ENCODE measurements at places on chromosomes 7 and 10.

DNA sequence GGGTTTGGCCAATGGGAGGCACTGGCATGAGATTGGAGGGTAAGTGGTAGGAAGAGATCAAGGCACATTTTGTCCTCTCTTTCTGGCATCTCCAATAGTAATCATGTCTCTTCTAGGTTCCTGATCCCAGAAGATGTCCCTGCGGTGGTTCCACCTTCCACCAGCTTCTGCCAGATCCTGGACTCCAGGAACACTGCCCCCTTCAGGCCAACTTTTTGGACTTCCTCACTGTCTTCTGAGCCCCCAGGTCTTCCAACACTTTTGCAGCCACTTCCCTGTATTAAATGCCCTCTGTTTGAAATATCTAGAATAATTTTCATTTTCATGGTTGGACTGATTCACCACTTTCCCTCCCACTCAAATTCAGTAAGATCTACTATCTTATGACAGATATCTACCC is 60.9 kb downstream of the BAMBI start:
- DNase-seq: no peak

DNA sequence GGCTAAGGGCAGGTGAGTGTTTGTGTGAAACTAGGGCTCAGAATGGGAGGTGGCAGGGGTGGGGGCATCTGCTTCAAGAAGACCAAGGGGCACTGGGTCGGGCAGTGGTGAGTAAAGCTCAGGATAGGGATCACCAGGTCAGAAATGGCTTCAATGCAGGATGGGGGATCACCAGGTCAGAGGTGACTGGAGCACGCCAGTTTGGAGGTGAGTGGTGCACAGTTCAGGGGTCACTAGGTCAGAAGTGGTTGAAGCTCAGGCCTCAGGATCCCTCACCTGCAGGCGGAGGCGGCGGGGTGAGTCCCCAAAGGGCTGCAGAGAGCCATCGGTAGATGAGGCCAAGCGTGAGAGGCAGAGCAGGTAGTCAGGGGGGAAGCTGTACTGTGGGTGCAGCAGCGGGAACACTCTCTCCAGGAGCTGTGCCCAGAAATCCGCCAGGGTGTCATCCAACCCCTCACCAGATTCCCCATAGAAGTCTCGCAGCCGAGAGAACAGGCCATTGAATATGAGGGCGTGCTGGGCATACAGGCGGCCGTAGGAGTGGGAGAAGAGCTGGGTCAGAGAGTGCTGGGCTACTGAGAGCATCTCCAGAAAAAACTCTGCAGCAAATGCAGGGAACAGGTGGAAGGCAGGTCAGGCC is 1.8 kb downstream of the GPC2 start:
- no peak for DNase-seq

- DNase-seq: no peak
These were observed 10.7 kb downstream of the GRK5 start for GRCh38 chr10:119217991-119218490.

DNA sequence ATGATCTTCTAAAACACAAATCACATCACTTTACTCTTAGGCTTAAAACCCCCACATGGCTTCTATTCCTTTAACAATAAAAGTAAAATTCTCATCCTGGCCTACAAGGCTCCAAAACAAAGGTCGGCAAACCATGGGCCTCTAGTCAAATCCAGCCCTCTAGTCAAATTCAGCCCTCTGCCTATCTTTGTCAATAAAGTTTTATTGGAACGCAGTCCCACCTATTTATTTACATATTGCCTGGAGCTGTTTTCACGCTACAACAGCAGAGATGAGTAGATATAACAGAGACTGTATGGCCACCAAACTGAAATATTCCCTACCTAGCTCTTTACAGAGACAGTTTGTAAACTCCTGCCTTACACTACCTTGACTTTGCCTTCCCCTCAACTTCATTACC is 178.8 kb downstream of the PTPN20 start:
- DNase-seq: no peak

DNA sequence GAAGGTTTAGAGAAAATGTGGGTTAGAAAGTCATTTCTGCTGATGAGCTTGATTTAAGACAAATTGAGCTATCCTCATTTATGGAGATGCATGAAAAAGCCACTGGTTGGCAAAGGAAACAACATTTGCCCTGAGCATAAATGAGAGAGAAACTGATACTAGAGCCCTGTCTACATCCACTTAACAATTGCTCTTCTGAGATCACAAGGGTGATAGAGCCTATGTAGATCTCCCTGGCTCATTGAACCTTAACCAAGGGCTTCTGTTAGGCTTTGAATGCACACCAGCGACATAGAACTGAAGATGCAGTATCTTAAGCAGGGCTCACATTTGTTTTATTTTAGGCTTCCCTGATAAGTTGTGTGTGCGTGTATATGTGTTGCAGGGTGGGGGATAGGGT is 35.0 kb downstream of the GPR141 start:
- DNase-seq: no peak

DNA sequence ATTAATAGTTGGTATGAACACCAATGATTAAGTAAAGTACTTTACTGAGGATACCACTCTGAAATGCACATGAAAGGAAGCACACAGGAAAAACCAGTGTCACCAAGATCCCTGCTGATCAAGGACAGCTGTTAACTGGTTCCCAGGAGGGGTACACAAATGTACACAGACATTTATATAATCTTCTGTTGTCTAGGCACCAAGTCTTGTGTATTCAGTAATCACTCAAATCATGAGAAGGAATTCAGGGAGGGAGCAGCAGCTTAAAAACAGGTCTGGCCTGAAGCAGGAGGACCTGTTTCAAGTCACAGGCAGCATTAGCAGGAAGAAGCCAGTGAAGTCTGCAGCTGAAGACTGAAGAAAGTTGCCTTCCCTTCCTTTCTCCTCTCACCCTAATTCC is 18.7 kb downstream of the MPP7 start:
- DNase-seq: no peak

DNA sequence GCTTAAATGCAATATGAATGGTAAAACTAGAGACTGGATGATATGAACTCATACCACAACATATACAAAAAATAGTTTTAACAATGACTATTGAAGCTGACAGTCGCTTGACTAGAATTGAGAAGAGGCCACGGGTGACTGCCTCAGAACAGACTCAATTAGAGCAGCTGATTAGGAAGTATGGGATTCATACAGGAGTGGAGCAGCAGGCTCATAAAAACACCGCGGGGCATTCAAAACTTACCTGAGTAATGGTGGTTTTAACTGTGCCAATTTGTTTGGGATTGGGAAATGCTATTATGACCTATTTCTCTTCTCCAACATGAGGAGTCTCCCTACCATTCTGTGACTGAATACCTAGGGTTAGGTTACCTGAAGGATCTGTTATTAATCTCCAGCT is 2.1 kb downstream of the CADPS2 start:
- DNase-seq: no peak

DNA sequence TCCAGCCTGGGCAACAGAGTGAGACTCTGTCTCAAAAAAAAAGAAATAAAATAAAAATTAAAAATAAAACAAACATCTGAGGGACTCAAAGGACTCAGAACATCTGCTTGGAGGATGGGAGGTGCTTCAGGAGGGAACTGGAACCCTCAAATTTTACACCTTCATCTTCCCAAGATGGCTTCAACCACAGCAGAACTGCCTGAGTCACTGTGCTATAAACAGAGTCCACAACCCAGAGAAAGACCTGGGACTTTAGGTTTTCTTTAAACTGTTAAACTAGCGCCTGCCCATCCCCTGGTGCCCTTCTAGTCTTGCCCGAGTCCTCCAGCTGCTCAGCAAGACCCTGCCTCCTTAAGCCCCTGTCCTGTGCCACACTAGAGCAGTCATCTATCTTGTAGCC is 40.8 kb downstream of the RGS10 start:
- DNase-seq: no peak

GRCh38 chr10:78974617-78975317 is 94.0 kb upstream of the ZMIZ1 start:
- DNase-seq: peak; percentile 61

- no peak for DNase-seq
These were observed 128.0 kb downstream of the KCND2 start for GRCh38 chr7:120400806-120401455.

GRCh38 chr10:114815791-114816190 is 5.8 kb upstream of the FHIP2A start:
- no peak for DNase-seq

DNA sequence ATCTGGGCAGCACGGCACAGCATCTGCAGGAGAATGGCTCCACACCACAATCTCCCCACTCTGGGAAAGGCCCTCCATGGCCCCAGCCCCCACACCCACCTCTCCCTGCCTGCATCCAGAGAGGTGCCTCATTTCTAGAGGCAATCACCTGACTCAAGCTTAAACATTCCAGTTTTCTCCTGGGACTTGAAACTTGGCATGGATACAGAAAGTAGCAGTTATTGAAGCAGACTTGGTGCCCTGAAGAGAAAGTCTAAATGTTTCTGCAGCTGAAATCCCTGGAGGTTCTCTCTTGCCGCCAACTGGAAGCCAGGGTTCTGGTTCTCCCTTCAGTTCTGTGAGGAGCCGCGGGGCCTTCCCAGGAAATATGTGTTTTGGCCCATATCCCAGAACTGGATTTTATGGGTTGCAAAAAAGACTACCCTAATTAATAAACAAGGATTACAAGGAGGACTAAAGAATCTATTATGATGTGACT is 122.8 kb downstream of the SKIDA1 start:
- DNase-seq: no peak

- DNase-seq: no peak
These were observed 80.9 kb downstream of the NEURL1 start for GRCh38 chr10:103574097-103575061.

DNA sequence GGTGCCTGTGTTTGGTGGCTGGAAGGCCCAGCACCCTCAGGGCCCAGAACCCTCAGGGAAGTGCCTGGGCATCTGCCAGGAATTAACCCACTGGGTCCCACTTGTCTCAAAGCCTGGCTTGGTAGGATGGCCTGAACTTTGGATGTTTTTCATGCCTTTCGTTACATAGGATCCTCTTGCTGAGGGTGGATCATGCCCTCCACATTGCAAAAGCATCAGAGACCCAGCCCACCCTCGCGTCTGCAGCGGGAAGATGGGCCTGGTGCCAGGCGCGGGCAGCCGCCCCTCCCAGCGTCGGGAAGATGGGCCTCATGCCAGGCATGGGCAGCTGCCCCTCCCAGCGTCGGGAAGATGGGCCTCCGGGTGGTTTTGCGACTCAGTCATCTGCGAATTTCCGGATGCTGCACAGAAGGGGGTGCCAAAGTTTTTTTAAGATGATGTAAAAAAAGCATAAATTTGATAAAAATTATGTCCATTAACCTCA is 51.9 kb upstream of the PRKAR1B start:
- no peak for DNase-seq

GRCh38 chr10:83955406-83955805 is 183.9 kb upstream of the GHITM start:
- no peak for DNase-seq

GRCh38 chr7:148983200-148984146 is 44.8 kb downstream of the PDIA4 start:
- peak; percentile 57 for DNase-seq

GRCh38 chr10:36681751-36682632 is 443.4 kb upstream of the ANKRD30A start:
- DNase-seq: no peak

DNA sequence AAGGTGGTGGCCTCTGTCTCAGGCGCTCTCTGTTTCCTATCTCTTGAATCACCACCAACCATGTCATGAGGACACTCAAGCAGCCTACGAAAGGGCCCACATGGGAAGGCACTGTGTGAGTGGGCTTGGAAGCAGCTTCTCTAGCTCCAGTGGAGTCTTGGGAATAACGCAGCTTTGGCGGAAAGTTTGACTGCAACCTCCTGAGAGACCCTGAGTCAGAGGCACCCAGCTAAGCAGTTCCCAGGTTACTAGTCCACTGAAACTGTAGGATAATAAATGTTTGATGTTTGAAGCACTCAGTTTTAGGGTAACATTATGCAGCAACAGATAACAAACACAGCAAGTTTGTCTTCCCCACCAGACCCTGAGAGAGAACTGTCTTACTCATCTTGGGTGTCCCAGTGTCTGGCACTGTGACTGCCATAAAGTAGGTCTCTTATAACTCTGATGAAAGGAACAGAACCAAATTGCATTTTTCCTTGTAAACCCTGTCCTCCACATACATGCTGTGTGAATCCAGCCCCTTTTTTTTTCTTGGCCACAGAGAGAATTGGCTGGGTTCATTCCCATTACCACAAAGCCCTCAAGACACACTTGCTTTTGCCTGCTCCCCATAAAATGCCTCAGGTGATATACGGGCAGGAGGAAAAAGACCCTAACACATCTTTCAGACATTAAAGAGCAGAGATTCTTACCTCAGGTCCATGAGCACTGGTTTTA is 185.5 kb downstream of the ZNF365 start:
- DNase-seq: no peak

DNA sequence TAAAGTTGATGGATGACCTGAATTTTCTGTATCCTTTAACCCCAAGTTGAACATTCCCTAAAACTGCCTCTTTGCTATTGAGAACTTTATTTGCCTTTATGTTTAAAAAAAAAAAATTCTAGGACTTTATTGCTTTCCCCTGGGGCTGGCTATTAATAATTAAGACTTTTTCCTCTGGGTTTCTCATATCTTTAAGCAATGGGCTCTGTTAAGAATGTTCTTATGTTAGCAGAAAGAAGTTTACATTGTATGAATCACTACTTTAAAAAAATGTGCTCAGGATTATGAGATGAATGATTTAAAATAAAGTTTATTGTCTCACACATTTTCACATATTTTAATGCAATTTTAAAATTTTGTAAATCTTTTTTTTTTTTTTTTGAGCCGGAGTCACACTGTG is 19.5 kb downstream of the TAX1BP1 start:
- no peak for DNase-seq

GRCh38 chr7:151968357-151968756 is 12.1 kb downstream of the GALNTL5 start:
- DNase-seq: no peak

- no peak for DNase-seq
These were observed 48.9 kb downstream of the IRF5 start for GRCh38 chr7:128986609-128987008.

DNA sequence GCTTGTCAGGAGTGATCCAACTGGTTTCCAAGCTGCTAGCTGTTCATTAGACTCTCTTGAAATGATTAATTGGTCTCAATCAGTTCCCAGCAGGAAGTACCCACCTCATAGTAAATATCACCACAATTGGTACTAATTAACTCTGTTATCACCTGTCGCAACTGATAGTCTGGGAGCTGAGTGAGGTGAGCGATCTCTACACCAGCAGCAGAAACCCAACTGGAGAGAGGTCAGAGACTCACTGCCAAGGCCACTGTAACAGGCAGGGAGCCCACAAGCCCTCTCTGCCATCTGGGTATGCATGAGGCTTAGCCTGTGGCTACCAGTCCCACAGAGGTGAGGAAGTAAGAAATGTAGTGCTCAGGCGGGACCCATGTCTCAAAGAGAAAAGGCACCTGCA is 245.5 kb downstream of the DYNC1I1 start:
- DNase-seq: no peak

GRCh38 chr7:2479276-2480069 is 3.3 kb upstream of the GRIFIN start:
- no peak for DNase-seq

- DNase-seq: no peak
These were observed 255.7 kb upstream of the DGKB start for GRCh38 chr7:15158141-15158810.
